ENCODE measurements at places on chromosomes 2 and 18.
A peak's percentile ranks its signal among the peaks of the same experiment; 100 is the strongest.

DNA sequence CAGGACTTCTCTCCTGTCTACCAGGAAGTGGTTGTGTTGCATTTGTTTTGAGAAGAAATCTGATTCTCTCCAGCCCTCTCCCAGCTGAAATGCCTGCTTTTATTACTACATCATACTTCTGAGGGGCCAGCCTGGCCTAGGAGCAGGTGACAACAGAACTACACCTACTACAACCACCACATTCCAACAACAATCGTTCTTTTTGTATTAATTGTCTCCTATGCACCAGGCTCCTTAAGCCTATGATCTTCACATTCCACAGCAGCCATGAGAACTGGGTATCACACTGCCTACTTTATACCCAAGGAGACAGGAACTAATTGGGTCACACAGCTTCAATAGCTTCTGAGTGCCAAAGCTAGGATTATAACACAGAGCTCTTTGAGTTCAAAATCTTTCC, 167.7 kb downstream of the TDRD15 start:
- no peak for DNase-seq

GRCh38 chr2:207987025-207987716, 38.2 kb downstream of the PLEKHM3 start:
- DNase-seq: no peak

GRCh38 chr2:32706815-32707579, 79.1 kb downstream of the TTC27 start:
- no peak for DNase-seq

DNA sequence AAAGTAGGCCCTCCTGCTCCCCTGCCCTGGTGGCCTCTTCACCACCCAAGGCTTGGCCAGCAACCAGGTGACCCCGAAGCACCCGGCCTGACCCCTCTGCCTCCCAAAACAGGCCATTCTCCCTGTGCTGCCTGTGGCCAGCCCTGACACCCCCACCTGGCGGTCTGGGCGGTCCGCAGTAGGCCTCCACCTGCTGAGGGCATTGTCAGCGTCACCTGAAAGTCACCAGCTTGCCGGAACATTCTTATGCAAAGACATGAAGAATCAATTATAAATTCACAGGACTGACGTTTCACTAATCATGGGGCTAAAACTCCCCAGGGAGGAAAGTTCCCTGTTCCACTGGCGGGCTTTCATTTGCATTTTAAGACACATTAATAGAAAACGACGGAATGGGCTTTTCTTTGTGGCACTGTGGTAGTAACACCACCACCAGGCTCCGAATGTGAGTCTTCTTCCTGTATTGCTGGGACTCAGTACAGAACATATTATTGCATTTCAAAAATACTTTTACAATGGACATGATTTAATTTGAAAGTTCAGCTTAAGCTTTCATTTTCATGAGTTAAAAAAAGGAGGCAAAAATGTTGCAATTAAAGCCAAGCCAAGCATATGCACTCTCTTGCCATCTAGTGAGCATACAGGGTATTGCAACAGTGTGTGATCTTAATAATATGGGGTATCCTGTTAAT, 57.4 kb downstream of the ADI1 start:
- DNase-seq: peak; percentile 79

GRCh38 chr2:146246002-146246735, 1598.7 kb upstream of the ACVR2A start:
- no peak for DNase-seq

GRCh38 chr2:69138793-69139459, 125.9 kb downstream of the ANTXR1 start:
- DNase-seq: no peak

- no peak for DNase-seq
Observed at GRCh38 chr2:189437926-189438325, 3.3 kb upstream of the WDR75 start.

DNA sequence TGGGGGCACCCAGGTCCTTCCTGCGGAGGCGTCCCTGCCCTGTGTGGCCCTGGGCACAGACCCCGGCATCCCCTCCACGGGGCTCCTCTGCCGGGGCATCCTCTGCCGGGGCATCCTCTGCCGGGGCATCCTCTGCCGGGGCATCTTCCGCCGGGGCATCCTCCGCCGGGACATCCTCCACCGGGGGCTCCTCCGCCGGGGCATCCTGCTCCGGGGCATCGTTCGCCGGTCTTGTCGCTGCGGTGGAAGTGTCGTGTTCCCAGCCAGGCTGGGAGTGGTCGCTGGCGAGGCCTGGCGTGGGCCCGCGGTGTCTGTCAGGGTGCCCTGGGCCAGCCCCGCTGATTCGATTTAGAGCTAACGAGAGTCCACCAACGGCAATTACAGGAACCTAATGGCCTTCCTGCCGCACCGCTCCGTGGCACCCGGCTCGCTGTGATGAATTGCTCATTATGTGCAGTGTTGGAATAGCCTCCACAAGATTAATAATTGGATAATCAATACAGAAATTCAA, 115.1 kb downstream of the NFATC1 start:
- DNase-seq: no peak

DNA sequence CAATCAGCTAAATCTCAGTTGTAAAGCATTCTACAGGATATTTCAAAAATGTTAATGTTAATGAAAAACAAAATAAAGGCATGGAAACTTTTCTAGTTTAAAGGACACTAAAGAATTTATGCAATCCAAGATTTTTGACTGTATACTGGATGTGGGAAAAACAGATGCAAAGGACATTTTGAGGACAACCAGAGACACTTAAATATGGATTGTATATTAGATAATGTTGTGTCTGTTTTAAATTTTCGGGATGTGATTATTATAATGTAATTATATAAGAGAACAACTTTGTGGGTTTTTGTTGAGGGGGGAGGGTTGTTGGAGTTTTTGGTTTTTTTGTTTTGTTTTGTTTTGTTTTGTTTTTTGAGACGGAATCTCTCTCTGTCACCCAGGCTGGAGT, 30.9 kb downstream of the PSMA8 start:
- no peak for DNase-seq

DNA sequence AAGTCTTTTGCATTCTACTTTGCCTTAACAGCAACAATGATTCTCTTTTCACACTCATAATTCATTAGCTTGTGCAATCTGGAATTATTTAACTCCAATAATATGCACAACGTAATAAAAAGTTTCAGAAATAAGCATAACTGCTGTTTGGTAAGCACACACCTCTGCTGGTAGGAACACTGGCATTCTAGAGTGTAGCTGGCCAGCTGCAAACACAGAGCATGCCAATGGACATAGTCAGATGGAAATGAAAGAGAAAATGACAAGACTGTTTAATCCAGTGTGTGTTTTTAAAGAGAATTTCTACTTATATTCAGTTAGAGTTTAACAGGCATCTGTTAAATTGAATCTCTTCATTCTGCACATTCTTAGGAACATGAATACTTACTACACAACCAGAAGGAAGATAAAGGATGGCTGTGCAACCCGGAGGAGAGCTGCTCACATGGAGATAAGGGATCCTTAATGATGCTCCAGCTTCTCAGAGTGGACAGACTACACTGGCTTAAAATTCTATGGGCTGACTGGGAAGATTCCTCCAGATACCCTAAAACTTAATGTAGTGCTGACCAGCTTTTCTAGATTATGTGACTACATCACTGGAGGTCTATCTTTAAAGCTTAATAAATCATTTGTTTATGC, 94.6 kb upstream of the CHAC2 start:
- DNase-seq: no peak

All from pons (tissue), 1 donor.